ENCODE measurements at places on chromosomes 11 and 22. TPM values are rescaled to one million over a fixed set of nuclear protein-coding genes. Genes with fewer than 3 reads are reported as not detected.

GRCh38 chr11:39205236-39205995 is 2254.0 kb downstream of the LRRC4C start:
- H3K27me3 ChIP-seq, result no peaks in the 10 kb centered on the region
- DNase-seq, result no peak
- H3K36me3 ChIP-seq, result no peaks in the 10 kb centered on the region
- H3K27ac ChIP-seq, result no peak overlapping the region

DNA sequence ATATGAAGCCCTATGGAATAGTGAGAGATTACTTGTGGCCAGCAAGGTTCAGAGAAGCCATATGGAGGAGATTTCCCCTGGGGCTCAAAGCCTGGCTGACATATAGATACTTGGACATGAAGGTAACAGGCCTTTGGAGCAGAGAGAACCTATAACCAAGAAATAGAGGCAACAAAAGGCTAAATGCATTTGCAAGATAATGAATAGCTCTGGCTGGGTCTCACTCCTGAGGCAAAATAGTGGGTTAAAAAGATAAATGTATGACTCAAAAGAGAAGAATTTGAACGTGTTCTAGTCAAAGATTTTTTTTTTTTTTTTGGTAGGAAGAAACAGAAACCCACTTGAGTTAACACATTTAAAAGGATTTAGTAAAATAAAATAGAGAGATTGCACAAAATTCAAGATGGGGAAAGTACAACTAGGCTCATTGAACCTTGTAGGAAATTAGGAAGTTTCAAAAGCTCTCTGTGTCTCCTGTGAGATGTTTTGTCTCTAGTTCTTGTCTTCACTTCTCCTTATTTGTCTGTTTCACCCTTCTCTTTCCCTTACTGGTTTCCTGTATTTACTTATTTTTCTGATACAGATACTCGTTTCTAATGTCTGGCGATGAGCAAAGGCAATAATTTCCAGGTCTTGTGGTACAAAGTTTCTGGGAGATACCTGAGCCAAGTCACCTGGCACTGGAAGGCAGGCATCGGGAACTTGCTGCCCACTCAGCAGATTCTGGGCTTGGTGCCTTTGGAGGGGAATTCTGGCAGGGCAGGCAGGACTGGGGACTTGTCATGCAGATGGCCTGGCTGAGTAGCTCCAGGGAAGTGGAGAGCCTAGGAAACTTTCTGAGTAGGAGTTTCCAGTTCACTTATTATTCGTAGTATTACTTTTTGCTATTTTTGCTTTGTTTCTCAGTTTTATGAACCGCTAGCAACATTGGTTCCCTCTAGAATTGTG is 49.2 kb upstream of the SESN3 start:
- no peaks in the 10 kb centered on the region for H3K36me3 ChIP-seq
- no peaks in the 10 kb centered on the region for H3K4me1 ChIP-seq
- DNase-seq, result no peak

Gene TCN1
- polyA plus RNA-seq, result not detected

DNA sequence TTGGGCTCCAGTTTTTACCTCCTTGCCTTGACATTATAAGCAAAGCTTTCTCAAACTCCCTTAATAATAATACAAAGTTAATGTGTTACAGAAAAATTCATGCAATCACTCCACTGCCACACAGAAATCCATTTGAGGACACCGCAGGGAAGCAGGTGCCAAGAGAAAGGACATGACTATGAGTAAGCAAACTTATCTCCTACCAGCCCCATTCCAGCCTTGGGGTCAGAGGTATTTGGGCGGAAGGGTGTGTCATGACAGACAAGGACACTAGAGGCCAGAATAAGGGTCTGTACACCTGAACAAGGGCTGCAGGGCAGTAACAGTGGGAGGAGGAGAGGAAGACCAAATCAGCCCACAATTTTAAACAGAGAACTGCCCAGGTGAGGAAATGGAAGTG is 5.9 kb downstream of the GNG3 start:
- peaks cover 55% of the 10 kb centered on the region for H3K36me3 ChIP-seq
- H3K4me3 ChIP-seq, result no peak overlapping the region
- H3K4me1 ChIP-seq, result peaks cover 17% of the 10 kb centered on the region
- DNase-seq, result no peak
- H3K27ac ChIP-seq, result no peak overlapping the region

DNA sequence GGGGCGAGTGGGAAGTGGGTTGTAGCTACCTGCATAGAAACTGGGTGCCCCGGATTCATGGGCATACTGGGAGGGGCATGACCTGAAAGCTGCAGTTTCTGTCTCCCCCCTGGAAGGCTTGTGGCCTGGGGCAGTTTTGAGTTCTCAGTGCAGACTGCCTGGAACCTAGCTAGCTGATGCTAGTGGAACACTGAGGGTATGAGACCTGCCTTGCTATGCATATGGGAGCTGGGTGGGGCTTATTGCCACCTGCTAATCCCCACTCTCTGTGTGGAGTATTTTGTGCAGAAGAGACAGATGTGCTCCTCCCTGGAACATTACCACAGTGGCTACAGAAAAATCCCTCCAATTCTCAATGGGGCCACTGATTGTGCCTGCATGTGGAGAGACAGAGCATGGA is 11.7 kb upstream of the OR56B4 start:
- H3K4me1 ChIP-seq, result no peaks in the 10 kb centered on the region
- no peak overlapping the region for H3K27ac ChIP-seq
- no peaks in the 10 kb centered on the region for H3K36me3 ChIP-seq
- no peaks in the 10 kb centered on the region for H3K27me3 ChIP-seq
- H3K4me3 ChIP-seq, result no peak overlapping the region

Gene LINC01488
- polyA plus RNA-seq, result not detected

- no peak for DNase-seq
- no peak overlapping the region for H3K27ac ChIP-seq
- no peaks in the 10 kb centered on the region for H3K27me3 ChIP-seq
- H3K4me3 ChIP-seq, result no peak overlapping the region
Measured at GRCh38 chr11:97614606-97615005, 1224.8 kb downstream of the JRKL start.

- peaks cover 26% of the 10 kb centered on the region for H3K4me1 ChIP-seq
- no peak overlapping the region for H3K4me3 ChIP-seq
- H3K36me3 ChIP-seq, result no peaks in the 10 kb centered on the region
- peak overlapping the region; percentile 49 for H3K27ac ChIP-seq
- H3K27me3 ChIP-seq, result no peaks in the 10 kb centered on the region
Measured at GRCh38 chr11:75654314-75654713, 14.5 kb downstream of the MAP6 start.

DNA sequence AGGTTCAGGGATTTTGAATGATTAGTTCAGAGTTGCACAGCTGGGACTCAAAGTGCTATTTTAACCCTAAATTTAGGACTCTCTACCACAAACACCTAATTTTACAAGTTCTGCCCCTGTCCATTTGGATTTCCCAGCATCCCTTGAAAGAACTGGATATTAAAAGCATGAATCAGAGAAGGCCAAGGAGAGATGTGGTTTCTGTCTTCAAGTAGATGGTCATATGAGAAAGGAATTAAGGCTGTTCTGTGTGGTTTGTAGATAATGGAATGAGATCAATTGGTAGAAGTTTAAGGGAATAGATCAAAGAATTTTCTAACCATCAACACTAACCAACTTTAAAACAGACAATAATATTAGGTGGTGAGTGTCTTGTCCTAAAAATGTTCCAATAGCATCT is 106.4 kb upstream of the TENM4 start:
- H3K36me3 ChIP-seq, result no peaks in the 10 kb centered on the region
- no peaks in the 10 kb centered on the region for H3K4me1 ChIP-seq
- H3K4me3 ChIP-seq, result no peak overlapping the region
- H3K27me3 ChIP-seq, result no peaks in the 10 kb centered on the region
- DNase-seq, result no peak
